ENCODE measurements at places on chromosomes 7 and 10.

GRCh38 chr7:105875505-105875904, 894 bp downstream of the ATXN7L1 start:
- peaks cover 25% of the 10 kb centered on the region for H3K4me1 ChIP-seq
- no peak for DNase-seq
- H3K27ac ChIP-seq, result peak overlapping the region; percentile 87
- H3K4me3 ChIP-seq, result peak overlapping the region; percentile 80
- H3K36me3 ChIP-seq, result no peaks in the 10 kb centered on the region

- H3K4me1 ChIP-seq, result no peaks in the 10 kb centered on the region
- no peak overlapping the region for H3K27ac ChIP-seq
- no peak overlapping the region for H3K4me3 ChIP-seq
- DNase-seq, result no peak
These were observed 82.3 kb downstream of the FAM13C start for GRCh38 chr10:59279991-59280505.

GRCh38 chr10:125565046-125565445, 117.9 kb downstream of the TEX36 start:
- H3K27me3 ChIP-seq, result no peaks in the 10 kb centered on the region
- DNase-seq, result no peak
- H3K27ac ChIP-seq, result no peak overlapping the region
- no peaks in the 10 kb centered on the region for H3K36me3 ChIP-seq
- H3K4me1 ChIP-seq, result no peaks in the 10 kb centered on the region

- no peak overlapping the region for H3K4me3 ChIP-seq
- no peaks in the 10 kb centered on the region for H3K27me3 ChIP-seq
- no peaks in the 10 kb centered on the region for H3K4me1 ChIP-seq
- H3K36me3 ChIP-seq, result no peaks in the 10 kb centered on the region
- no peak for DNase-seq
- H3K27ac ChIP-seq, result no peak overlapping the region
These were observed 39.6 kb upstream of the INHBA start for GRCh38 chr7:41742401-41743020.
